H1 (cell line): ENCODE measurements at places on chromosomes 11 and 22.
A peak's percentile ranks its signal among the peaks of the same experiment; 100 is the strongest.

DNA sequence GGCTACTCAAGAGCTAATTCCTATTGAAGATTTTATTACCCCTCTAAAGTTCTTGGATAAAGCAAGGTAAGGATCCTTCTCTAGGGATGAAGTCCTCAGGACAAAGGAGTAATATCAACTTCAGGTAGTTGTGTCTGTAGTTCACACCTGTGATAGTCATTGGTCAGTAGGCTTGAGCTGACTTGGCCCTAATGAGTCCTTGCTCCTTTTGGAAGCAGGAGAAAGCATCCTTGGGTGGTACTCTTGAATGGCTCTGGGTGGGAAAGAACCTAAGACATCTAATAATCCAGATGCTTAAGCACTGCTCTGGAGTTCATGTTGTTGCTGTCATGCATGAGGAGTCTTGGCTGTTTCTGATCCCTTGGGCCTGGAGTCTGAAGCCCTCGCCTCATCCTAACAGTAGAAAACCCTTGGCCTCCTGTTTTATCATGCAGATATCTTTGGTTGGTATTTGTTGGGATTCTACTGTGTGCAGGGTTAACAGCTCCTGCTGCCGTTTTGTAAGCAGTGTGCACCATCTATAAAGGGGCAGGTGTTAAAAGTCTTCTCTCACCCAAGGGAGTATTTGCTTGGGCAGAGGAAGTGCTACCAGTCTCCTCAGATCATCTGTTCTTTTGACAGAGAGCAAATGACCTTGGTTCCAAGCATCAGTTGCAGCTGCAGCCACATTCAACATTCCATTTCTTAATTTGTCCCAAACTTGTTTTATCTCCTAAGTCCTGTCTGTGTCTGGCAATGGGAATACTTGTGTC lies 2.7 kb downstream of the MRPL40 start:
- no peak for DNase-seq

GRCh38 chr22:42895087-42895486 lies 38.0 kb upstream of the ARFGAP3 start:
- no peak for DNase-seq

- no peak for DNase-seq
Measured at GRCh38 chr11:103602840-103603239, 433.6 kb upstream of the DDI1 start.

- no peak for DNase-seq
Measured at GRCh38 chr11:75966537-75967287, 151.7 kb downstream of the UVRAG start.

DNA sequence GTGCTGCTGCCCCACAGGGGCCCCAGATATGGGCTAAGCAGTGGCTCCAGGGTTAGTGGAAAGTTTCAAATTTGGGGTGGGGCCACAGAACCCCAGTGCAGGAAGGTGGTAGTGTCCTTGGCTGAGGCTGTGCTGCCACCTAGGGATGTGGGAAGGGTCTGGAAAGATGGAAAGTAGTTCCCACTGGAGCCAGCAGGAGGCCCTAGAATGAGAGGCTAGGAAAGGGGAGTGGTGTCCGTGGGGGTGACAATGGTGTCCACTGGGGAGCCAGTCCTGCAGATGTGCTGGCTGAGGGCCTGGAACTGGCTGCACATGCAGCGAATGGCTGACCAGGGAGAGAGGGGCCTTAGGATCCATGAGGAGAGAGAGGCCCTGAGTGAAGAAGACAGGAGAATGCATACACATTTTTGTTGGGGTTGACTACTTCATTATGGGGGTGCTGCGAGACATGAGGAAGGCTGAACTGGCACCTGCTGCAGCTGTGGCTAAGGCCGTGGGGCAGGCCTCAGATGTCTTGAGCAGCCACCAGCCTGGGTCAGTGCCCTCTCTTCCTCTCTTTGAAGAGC lies 21.1 kb downstream of the RFPL3 start:
- DNase-seq: peak; percentile 91

- peak; percentile 90 for DNase-seq
Measured at GRCh38 chr11:31817621-31818424, 6.7 kb upstream of the PAX6 start.

- DNase-seq: peak; percentile 61
Measured at GRCh38 chr11:9265211-9266131, at the start of gene DENND5A. TSS of gene DENND5A (minus strand) at chr11:9265350. CDS start at chr11:9265069, 281 bp downstream.

DNA sequence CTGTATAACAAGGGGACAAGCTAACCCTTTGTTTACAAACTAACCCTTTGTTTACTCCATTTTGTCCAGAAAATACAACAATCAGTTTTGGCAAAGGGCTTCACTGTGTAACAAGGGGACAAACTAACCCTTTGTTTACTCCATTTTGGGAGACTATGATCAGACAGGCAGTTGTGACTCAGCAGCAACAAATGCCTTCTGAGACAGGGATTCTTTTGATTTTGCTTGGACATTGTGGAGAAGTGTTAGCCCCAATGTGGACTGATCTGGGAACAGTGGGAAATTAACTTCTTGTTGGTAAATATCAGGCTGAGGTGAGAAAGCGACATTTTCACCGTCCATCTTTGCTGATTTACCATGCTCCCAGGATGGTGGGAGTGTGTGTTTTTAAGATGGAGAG lies 983 bp downstream of the EHF start:
- DNase-seq: no peak

DNA sequence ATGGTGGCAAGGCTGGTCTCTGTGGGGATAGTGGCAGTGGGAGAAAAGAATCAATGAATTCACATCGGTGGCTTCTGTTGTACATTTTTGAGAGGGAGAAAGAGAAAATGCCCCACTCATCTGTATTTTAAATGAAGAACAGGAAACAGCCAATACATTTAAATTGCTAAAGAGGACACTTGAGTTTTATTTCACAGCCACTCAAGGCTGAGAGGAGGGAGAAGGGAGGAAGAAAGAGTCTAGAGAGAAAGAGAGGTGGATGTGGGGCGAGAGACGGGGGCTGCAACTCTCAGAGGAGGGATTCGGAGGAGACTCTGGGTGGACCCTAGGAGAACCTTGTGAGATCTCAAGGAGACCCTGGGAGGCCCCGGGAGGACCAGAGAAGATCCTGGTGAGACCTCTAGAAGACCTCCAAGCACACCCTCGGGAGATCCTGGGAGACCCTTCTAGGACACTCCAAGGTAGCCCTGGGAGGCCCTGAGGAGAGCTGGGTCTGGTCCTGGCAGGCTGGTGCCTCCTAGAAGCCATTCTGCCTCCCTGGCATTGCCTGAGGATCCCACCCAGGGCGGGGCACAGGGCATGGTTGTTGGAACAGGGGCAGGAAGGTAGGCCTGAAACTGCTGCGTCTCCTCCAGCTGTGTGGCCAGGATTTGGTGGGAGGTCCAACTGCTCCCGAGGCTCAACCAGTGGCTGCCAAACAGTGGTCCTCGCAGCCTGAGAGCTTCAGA lies 91.0 kb upstream of the SHISAL1 start:
- DNase-seq: no peak

DNA sequence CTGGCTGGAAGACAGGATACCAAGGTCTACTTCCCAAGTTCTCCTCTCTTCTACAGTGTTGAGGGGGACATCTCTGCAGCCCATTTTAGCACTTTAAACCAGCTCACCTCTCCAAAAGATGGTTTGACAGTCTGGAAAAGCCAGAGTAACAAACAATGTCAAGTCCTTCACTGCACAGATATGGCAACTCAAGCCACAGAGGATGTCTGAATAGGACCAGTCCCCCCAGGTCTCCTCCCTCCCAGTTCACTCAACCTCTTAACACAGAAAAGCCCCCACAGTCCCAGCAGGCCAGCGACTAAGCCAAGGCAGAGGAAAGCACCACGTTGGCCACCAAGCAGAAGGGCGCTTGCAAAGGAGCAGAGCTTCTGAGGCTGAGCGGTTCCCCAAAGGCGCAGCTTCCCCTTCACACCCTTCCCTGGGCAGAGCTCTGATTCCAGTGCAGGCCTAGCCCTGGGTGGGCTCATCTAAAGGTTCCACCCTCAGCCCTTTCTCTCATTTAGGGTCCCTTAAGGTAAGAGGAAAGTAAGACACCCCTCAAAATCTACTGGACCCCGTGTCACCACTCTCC lies 62.7 kb downstream of the PAK1 start:
- no peak for DNase-seq

DNA sequence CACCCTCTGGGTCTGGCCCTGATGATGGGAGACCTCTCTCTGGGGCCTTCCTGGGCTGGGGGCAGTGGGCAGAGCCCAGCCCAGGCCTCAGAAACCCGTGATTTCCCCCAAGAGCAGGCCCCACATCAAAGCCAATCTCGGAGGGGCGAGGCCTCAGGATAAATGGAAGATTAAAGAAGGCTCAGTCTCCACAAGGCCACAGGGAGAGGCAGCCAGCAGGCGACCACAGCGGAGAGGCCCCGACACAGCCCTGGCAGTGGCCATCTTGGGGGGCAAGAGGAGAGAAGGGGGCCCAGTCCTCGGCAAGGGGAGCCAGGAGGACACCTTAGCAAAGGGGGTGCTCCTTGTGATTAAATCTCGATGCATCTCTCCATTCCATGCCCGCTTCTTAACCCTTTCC lies 12.5 kb upstream of the CREB3L1 start:
- DNase-seq: no peak

DNA sequence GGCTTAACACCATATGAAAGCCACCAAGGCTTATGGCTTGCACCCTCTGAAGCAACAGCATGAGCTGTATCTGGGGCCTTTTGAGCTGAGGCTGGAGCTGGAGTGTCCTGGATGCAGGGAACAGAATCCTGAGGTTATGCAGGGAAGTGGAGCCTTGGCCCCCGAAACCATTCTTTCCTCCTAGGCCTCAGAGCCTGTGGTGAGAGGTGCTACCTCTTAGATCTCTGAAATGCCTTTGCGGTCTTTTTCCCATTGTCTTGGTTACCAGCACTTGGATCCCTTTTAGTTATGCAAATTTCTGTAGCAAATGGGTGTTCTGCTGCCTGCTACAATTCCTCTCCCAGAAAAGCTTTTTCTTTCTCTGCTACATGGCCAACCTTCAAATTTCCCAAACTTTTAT lies 72.7 kb upstream of the CLPB start:
- DNase-seq: no peak

GRCh38 chr11:108818971-108819370 lies 154.1 kb downstream of the DDX10 start:
- DNase-seq: no peak

GRCh38 chr11:104734998-104735397 lies 163.3 kb downstream of the CASP12 start:
- no peak for DNase-seq

GRCh38 chr22:35620624-35621251 lies 3.6 kb upstream of the MB start:
- DNase-seq: no peak

DNA sequence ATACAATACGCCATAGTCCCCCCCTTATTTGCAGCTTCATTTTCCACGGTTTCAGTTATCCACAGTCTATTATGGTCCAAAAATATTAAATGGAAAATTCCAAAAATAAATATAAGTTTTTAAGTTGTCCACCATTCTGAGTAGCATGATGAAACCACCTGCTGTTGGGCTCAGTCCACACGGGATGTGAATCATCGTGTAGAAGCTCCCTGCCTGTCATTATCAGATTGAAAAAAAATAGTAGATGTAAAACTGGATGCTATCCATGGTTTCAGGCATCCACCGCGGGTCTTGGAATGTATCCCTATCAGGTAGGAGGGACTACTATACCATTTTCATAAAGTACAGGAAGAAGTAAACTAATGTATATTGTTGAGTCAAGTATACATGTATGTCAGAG lies 127.4 kb downstream of the TTC17 start:
- no peak for DNase-seq

DNA sequence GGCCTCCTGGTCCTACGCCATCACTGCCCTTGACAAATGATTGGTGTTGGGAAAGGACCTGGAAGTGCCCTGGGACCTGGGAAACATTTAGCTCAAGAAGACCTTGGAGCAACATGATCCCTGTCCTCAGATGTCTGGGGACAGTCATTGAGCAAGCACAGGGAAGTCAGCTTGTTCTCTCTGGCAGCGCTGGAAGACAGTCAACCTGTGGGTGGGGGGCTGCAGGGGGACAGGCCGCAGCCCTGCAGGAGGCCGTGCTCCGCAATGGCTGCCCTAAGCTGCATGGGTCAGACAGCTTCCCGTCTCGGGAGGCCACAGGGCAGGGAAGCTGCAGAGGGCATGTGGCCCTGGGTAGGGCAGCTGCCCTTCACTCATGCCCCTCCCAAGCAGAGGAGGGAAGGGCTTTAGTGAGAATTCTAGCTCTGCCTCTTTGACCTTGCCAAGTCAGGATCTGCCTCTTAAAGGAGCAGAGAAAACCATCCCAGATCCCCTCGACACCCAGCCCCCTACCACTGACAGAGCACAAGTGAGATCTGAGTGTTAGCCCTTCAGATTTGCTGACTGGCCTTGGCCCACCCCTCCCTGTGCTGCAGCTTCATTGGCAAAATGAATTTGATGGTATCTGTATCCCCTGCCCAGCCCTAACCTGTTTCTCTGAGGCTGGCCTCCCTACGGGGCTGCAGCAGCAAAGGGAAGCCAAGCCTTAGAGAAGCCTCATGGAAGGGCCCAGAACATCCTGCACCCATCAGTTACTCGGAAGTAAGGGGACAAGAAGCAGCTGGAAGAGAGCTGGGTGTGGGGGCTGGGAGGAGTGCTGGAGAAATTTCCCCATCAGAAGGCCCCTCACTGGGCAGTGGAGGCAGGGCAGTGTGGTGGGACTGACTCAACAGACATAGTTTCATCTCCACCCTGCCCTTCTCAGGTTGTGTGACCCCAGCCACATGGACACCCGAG lies 6.2 kb upstream of the SREBF2 start:
- no peak for DNase-seq

DNA sequence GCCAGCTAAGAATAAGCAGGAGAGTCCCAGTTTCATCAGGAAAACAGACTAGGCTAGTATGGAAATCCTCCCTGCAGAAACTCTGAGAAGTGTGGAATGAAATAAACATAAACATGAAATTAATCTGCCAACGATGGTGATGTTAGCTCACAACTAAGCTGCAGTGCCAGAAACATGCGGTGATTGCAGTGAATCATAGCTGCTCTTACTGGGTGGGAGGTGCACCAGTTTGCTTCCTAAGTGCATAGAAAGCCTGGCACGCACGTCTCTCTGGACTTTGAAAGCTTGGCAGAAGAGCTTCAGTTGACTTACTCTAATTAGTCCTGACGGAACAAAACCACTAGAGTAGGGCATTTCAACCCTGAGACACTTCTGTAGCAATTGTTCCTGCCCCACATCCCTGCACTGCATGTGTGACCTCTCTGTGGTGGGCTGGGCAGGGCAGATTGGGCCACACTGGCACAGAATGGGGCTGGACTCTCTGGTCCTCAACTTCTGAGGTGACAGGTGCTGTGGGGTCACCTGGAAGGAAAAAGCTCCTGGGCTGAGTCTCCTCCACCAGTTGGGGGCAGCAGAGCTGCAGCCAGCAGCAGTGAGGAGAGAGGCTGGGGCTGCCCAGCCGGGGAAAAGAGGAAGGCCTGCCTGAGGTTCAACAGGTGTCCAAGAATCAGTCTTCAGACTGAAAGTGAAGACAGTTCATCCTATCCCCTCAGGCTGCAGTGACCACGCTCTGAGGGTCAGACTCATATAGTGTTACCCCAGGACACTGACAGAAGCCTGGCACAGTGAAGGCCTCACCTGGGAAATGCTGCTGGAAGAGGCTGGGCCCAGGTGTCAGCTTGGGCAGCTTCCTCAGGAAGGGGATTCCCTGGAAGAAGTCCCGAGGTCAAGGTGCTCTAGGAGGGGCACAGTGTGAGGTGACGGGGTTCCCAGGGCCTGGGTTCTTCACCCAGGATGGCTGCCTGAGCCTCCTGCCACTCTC lies 40.5 kb downstream of the GGTLC2 start:
- no peak for DNase-seq
